Hypothalamus (tissue), 51 donors: ENCODE measurements at places on chromosomes 13 and 19.
A peak's percentile ranks its signal among the peaks of the same experiment; 100 is the strongest.

DNA sequence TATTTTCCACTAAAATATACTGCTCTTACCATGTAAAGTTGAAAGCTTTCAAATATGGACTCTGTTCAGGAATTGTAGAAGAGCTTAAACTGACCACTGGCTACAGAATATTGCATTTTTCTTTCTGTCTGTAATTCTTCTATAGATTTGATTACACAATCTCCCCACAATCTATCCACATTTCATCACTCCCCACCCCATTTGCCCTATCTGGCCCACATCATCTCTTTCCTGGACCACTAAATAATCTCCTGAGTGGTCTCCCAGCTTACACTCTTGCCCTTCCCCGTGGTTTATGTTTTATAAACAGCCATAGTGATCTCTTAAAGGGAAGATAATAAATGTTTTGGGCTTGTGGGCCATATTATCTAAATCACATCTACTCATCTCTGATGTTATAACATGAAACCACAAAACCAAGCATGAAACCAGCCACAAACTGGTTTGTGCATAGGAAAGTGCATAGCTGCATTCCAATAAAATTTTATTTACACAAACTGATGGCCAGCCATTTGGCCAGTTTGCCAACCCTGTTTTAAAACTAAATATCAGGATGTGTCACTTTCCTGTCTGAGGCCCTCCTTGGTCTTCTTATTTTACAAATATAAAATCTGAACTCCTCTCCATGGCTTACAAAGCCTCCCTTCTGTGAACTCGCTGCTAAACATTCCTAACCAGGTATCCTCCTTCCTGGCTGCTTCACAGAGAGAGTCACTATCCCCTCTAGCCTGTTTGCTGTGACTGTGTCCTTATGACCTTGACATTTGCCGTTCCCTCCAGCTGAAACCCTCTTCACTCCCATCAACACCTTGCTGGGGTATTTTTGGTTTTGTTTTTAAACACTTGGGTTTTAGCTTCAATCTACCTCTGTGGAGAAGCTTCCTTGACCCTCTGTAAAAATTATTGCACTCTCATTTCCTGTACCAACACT is 500.9 kb downstream of the GPC6 start:
- no peak for DNase-seq

- DNase-seq, result no peak
Observed at GRCh38 chr13:37273836-37274235, 168.4 kb upstream of the CSNK1A1L start.

DNA sequence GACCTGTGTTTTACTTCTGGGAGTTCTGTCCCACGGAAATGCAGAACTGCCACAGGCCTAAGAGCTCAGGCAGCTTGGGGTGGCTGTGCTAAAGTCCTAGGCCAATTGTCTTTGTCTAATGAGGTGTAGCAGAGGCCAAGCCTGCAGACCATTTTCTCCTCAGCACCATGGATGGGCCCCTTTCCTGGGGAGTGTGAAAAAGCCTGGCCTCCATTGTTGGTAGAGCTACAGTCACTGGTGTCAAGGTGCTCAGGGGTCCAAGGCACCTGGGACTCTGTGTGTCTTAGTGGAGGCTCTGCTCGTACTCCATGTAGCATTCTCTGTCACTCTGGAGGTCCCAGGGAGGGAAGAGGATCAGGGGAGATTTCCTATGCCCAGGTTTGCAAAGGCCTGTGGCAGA is 329.6 kb downstream of the SLITRK5 start:
- no peak for DNase-seq

- DNase-seq, result no peak
Observed at GRCh38 chr19:48490981-48491792, 20.4 kb downstream of the LMTK3 start.

DNA sequence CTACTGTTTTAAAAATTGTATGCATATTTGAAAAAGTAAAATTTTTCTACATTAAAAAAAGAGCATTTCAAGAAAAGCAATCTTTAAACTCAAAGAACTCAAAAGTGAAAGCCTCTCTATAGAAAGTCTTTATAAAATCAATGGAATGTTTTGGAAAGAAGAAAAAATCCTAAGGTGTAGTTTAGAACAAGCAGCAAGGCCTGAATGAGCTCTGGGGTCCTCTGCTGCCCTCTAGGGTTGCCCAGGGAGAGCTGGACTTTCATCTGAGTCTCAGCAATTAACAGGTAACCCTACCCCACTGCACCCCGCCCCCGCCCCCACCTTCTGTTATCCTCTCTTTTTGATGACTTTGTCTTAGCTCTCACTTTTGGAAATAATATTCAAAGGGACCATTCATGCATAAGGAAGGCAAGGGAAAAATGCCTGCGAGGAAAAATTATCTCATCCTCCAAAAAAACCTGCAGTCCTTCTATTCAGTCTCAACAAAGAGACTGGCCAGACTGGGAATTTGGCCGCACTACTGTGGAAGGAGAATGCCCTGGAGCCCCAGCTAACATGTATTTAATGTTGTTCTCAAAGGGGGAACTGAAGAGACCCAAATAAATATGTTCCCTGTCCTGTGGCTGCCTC is 24.1 kb downstream of the SLC25A30 start:
- DNase-seq, result peak; percentile 35

GRCh38 chr13:51632591-51633362 is 48.5 kb downstream of the WDFY2 start:
- peak; percentile 29 for DNase-seq

DNA sequence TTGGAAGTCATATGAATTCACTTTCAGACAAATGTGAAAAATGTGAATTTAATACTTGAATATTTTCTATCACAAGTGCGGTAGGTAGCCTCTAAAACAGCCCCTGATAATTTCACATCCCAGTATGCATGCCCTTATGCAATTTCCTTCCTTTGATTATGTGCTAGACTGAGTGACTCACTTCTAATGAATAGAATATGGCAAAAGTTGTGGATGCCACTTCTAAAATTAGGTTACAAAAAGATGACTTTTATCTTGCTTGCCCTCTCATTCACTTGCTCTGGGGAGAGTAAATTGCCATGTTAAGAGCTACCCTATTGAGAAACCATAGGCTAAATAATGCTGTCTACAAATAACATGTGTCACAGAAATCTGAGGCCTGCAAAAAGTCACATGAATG is 402.5 kb upstream of the PCDH9 start:
- DNase-seq, result no peak

DNA sequence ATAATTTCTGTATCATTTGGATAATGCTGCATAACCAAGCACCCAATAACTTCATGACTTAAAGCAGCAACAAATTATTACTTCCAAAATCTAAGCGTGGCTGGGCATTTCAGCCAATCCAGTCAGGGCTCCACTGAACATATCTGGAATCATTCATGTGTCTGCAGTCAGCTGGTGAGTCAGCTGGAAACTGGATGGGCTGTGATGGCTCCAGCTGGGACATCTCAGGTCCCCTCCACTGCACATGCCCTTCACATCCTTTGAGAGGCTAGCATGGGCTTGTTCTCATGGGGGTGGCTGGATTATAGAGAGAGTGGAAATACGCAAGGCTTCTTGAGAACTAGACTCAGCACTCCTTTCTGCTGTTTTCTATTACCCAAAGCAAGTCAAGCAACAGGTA is 961.9 kb downstream of the DIAPH3 start:
- DNase-seq, result no peak

DNA sequence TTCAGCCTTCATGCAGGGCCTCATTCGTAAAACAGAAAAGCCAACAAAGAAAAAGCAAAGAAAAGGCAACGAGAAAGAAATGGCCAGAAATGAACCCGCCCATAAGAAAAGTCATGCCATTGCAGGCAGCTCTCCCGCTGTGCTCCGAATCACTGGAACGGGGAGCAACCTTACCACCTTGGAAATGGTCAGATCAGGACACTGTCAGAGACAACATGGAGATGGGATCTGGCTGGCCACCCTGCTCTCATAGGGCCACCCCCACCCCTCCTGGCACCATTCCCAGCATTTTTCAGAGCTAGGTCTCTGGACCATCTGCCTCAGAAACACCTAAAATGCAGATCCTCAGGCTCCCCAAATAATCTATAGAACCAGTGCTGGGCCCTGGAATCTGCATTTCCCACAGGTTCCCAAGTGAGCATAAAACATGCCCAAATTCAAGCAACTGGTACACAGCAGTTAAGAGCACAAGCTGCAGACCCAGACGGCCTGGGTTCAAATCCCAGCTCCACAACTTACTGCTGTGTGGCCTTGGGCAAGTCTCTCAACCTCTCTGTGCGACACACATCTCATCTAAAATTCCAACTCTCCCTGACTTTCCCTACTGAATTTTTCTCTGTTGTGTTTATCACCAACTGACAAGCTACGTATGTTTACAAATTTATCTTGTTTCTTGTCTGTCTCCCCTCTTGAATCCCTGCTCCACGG is 151.6 kb downstream of the IER2 start:
- DNase-seq, result no peak

- DNase-seq, result peak; percentile 89
Observed at GRCh38 chr19:17419621-17420474, at the start of gene MVB12A. TSS of gene MVB12A (plus strand) at chr19:17420047. CDS start at chr19:17420136, 89 bp downstream.

- DNase-seq, result no peak
Observed at GRCh38 chr13:48221686-48222187, 11.3 kb upstream of the ITM2B start.

DNA sequence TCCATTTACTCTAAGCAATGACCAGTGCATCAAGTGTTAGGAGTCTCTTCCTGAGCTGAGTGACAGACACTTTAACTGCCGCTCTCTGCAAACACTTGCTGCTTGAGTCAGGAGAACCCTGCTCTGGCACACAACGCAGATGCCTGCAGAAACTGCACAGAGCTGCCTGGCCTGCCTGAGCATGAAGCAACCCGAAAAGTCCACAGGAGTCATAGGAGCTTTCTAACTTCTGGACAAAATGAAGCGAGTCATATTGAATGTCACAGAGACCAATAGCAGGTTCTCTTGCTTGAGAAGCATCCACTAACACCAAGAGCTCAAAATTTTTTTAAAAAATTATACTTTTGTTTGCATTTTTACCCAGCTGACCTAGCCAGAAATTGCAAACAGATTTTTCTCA is 232.4 kb downstream of the LHFPL6 start:
- no peak for DNase-seq

DNA sequence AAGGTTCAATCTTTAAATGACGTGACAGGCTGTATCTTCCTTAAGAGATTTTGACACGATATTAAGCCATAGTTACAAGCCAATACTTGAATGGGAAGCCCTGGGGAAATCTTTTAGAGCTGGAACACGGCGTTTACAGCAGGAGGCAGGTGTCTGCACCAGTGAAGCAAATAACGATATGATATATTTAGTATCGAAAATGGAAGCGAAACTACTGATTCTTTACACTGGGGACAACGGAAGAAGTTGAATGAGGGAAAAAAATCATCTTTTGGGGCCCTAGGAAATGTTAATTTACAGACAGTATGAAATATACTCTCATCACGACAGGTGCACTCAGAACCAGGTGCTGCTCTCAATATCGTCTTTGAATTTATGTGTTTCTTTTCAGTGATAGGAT is 793.9 kb upstream of the PCDH20 start:
- no peak for DNase-seq

DNA sequence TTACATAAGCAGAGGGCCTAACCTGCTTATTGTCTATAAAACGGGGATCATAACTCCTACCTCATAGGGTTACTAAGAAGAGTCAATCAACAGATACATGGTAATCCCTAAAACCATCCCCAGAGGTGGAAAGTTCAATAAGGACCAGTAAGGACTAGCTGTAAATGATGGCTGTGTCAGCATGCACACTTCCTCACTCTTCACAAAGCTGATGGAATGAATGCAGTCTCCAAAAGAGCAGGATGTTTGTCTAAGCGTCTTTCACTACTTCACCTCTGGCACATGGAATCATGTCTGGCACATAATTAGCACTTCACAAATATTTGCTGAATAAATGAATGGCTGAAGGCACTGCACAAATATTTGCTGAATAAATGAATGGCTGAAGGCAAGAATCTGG is 134.2 kb downstream of the MIPEP start:
- no peak for DNase-seq

GRCh38 chr19:29858000-29858596 is 46.3 kb downstream of the CCNE1 start:
- DNase-seq, result no peak

DNA sequence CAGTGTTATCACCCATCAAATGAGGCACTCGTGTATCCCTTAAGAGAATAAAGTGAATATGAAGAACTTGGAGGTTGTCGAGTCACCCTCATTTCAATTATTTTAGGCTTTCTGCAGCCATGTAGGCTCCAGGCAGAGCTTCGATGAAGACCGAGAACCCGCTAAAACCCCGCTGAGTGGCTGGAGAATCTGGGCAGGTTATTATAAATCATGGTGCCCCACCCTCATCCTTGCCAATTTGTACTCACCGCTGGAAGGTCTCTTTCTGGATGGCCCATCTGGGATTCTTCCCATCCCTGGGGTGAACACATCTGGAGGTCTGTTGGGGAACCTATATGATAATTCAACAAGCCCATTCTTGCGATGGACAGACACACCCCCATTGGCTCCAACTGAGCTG is 190.8 kb downstream of the ZNF536 start:
- DNase-seq, result no peak

GRCh38 chr13:114129649-114130062 is 2.8 kb downstream of the RASA3 start:
- no peak for DNase-seq

DNA sequence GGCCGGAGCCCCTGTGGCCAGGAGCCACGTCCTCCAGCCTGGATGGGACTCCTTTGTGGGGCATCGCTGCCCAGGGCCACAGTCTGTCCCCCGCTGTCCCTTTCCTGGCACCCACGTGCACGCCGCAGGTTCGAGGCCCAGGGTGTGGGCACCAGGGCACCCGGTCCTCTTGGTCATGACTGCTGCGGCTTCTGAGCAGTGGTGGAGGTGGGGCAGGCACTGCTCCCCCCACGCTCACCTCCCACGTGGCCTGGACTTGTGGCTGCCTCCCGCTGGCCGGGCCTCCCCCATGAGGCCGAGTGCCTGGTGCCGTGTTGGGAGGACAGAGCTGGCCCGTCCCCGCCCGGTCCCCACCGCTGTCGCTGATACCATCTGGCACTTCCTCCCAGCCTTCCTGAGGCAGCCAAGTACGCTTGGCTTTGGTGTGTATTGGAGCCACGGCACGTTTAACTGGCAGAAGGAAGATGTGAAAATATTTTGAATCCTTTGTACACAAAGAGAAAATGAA is 12.8 kb downstream of the SPPL2B start:
- no peak for DNase-seq

GRCh38 chr13:93709506-93710244 is 483.1 kb downstream of the GPC6 start:
- no peak for DNase-seq

DNA sequence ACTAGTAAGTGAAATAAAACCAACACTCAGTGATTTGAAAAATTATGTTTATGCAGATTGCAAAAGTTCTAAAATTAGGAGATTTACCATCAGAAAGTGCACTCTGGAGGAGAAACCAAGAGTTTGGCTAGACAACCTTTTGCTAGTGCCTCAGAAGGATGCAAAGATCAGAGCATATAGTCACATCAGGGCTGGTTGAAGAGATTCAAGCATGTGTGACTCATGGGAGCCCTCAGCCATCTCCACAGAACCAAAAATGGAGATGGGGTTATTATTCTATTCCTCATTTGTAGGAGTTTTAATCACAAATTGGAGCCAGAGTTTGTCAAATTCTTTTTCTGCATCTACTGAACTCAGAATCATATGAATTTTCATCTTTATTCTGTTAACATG is 32.9 kb upstream of the OXGR1 start:
- no peak for DNase-seq

- DNase-seq, result no peak
Observed at GRCh38 chr13:38046049-38046376, 176.4 kb upstream of the TRPC4 start.
